ACHN (cell line): ENCODE measurements at places on chromosomes 2 and 18.
A peak's percentile ranks its signal among the peaks of the same experiment; 100 is the strongest.

- DNase-seq = no peak
Measured at GRCh38 chr2:171793691-171794678, 100.1 kb downstream of the SLC25A12 start.

GRCh38 chr2:240459401-240460252 is 24.2 kb downstream of the GPC1 start:
- no peak for DNase-seq

DNA sequence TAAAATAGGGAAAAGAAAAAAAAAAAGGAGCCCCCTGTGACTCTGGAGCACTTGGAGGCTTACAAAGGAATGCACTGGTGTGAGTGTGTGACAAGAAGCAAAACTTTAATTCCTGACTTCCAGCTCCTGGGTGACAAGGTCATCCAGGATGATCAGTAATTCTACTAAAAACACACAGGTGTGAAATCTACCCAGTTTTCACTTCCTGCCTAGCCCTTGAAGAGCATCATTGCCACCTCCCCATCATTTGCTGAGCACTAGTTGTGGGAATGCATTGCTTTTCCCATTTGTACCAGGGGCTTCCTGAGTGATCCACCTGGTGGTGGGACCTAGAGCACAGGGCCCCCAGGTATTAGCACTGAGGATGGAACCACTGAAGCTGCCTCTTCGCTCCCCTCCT is 139.7 kb upstream of the RIOK3 start:
- DNase-seq = no peak

DNA sequence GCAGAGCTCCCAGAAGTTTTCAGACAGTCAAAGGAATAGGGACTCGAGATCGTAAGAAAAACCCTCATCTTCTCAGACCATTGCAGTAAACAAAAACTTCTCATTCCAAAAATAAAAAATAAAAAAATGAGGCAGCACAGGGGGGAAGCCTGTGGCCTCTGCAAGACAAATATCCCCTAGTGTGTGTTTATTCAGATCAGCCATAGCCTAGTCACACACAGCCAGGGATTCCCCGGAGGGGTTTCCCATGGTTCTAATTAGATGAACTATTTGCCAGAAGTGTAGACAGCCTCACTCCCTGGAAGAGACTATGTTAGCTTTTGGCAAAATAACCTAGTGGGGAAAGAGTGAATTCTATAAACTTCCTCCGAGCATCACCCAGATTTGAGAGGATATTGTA is 122.9 kb upstream of the KLF7 start:
- DNase-seq = no peak

DNA sequence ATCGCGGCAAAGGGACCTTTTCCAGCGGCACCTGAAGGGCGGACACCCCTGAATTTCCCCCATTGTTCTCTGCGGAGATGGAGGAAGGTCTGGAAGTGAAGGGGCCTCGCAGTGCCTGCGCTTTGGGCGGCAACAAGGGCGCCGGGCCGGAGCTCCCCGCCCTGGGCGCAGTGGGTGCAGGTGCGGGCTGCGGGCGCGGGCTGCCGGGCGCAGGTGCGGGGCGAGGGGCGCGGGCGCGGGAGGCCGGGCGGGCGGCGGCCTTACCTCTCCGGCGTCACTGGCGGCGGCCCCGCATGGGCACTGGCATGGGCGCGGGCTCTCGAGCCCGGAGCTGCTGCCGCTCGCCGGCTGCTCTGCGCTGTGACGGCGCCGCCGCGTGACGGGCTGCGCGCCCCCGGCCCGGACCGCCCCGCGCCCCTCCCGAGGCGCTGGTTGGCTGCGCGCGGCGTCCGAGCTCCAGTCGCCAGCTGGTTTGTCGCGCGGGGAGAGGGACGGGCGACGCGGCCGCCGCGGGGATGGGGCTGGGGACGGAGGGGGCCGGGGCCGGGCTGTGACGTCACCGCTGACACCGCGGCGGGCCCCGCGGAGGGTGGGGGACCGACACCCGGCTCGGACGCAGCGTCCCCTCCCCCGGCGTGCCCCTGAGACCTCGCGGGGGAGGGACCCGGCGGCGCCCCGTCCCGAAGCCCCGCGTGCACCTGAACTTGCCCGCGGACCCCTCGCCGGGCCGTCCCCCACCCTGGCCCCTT is at the start of gene KIF1A:
TSS of gene KIF1A (minus strand) at position 362 of the 749 bp plus-strand sequence. CDS start 22,467 bp downstream, outside the sequence.
- DNase-seq = no peak

DNA sequence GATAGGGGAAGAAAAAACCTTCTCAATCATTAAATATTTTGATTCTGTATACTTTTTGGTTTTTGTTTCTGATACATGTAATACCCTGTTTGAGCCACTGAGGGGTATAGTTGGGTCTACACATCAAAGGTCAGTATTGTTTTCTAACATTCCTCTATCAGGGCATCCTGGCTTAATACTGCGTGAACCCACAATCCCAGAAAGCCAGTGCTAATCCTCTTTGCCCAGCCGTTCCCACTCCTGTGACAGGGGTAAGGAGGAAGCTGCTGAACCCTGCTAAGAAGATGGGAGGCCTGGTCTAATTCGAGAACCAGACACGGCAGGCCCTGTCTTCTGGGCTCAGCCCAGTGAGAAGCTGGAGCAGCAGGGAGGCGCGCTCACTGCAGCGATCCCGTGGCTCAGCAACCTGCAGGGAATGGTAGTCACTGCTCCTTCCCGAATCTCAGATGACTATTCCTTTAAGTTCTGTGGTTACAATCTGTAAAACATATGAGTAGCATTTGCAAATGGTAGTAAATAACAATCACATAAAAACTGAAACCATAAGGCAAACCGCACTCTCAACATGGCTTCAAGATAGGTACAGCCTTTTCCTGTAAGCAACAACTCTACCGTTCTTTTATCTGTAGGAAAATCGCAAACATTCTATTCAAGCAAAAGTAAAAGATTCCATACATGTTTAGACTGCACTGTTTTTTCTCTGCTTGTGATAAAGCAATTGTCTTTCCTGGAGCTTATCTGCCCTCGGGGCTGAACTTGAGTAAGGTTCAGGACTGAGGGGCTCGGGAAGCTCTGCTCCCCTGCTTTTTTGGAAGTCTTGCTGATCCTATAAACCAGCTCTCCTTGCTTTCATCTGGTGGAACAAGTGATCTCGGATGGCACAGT is 87.0 kb downstream of the EPB41L3 start:
- DNase-seq = peak; percentile 20

DNA sequence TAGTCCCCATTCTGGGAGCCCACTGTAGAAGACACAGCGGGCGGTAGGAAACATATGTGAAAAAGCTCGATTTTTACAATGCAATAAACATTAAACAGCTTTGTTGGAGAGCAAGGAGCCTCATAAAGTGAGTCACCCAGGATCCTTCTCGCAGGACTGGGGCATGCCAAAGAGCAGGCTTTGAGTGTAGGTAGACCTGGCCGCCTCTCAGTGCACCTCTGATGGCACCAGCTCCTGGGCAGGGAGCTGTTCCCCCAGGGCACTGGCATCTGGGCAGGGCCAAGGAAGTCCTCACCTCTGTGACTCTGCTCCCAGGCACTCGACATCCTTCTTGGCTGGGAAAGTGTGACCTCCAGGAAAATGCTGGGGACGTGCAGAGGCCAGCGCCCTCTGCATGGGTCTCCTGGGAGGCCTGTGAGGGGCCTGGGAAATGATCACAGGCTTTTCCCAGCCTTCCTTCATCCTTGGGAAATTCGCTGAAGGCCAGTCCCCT is 94.2 kb downstream of the POLR1A start:
- DNase-seq = no peak

DNA sequence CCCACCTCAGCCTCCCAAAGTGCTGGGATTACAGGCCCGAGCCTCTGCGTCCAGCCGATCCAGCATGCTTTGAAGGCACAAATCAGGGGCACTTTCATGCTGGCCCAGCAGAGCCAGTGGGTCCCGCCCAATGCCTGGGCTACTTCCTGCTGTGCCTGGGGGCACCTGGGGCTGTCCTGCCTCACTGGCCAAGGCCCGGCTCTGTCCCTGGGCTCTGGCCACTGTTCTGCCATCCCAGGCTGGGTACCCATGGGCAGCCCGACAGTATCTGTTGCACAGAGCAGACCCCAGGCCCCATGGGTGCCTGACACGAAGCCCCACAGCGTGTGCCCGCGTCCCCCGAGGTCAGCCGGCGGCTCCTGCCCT is 6.8 kb upstream of the GAL3ST2 start:
- DNase-seq = no peak

DNA sequence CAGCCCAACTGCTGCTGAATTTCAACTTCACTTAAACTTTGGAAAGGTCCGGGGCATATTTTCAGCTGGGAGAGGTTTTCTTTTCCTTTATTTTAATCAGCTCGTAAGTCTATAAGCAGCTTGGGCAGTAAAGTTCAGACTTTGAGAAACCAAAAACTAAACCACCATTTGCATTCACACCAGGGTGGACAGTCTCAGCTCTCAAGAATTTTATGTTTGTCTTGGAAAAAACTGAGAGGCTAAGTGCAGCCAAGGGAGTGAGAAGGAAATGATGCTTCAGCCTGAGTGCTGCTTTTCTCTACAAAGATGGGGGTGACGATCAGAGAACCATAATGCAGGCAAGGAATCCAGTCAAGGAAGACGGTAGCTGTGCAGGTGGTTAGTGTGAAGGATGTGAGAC is 30.2 kb downstream of the MCFD2 start:
- DNase-seq = no peak

DNA sequence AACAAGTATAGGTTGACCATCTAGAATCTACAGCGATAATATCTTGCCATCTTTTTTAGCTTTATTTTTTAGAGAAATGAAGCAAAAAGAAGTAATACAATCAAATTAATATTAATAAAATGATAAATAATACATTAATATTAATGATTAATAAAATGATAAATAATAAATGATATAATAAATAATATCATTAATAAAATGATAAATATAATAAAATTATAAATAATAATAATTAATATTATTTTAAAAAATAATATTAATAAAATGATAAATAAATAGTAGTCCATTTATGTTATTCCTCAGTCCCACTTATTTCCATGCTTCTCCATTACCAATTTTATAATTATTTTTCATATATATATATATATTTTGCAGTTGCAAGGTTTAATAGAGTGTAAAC is 3.2 kb upstream of the REG3A start:
- DNase-seq = no peak

DNA sequence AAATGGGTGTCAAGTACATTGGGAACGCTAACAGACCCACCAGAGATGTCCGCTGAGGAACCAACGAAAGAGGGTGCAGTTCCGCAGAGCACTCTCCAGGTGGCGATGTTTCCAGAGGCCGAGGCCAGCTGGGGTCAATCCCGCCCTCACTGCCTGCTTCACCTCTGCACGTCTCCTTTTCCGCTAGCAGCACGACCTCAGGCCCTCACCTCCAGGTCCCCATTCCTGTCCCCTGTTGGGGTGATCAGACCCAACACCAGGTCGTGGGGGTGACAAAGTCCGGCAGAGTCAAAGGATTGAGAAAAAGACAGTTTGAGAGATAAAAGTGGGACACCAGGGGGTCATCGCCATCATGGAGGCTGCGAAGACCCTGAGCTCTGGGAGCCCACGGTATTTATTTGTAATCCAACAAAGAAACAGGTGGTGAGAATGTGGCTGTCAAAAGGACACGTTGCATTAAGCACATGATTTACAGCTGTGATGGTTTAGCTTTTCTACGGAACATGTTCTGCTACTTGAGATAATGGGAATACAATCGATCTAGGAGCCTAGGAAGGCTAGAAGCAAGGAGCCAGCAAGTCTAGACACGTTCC is 27.3 kb downstream of the ZAP70 start:
- DNase-seq = peak; percentile 45

DNA sequence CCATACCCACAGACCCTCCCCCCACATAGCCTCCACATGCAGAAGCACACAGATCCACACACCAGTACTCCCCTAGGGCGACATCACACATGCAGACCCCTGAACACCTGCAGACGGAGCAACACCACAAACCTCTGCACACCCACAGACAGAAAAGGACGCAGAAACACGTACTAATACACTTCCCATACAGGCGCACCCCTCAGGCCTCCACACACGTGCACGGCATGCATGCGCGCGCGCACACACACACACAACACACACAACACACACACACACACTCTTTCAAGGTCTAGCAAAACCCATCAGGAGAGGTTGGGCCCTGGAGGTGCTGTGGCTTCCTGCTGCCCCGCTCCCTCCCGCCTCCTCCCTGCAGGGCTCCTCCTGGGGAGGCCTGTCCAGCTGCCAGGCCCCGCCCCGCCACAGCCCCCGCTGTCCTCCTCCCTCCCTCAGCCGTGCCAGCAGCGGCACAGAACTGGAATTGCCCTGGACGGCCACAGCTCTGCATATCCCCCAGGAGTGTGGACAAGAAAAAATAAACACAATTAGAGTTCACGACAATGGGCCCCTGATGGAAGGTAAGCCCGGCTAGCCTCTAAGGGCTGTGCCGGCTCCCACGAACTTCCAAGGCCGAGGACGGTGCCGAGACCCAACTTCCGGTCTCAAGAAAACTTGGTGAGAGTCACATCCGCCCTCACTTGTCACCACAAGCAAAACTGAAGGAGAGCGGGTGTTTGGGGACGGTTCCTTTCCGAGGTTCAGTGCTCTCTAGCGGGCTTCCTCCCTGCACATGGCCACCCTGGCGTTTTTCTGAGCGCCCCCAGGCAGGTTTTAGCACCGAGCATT is 6.8 kb downstream of the ZFP36L2 start:
- peak; percentile 77 for DNase-seq

GRCh38 chr2:111176388-111176787 is 55.7 kb downstream of the BCL2L11 start:
- no peak for DNase-seq

- DNase-seq = peak; percentile 6
Measured at GRCh38 chr2:40721595-40721994, 269.7 kb upstream of the SLC8A1 start.

GRCh38 chr2:32250290-32250689 is 14.4 kb downstream of the NLRC4 start:
- no peak for DNase-seq

- DNase-seq = no peak
Measured at GRCh38 chr18:183769-184168, 25.4 kb downstream of the USP14 start.

DNA sequence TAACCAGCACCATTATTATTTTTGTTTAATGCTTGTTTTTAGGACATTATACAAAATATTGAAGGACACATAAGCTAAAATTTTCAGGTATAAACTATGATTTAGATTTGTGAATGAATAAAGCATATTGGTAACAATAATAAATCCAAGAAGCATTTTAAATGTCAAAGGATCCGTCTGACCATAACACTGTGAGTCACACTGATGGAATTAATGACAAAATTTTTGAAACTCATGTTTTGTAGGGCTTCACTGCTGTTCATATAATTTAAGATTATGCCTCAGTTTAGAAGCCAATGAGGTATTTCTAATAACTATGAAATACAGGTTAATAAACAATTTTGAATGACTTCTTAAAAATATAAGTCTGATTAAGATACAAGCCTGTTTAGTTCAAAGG is 124.6 kb downstream of the TMEFF2 start:
- DNase-seq = no peak

DNA sequence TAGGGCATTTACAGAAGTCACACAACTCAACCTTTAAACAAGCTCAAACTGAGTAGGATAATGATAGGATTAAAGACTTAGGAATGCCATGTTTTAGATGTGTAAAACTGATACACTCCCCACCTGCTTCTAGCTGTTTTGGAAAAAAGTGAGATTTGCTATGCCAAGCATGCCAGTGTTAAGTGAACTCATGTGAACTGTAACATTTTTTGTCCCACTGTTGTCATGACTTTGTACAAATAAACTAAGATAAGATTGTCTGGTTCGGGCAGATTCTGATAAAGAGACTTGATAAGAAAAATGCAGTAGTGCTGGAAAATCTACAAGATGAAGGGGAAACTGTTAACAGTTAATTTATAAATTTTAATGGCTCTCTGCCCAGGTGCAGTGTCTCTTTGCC is 66.5 kb downstream of the GLS start:
- DNase-seq = peak; percentile 56
